Activated naive CD8-positive, alpha-beta T cell treated with anti-CD3 and anti-CD28 coated beads, Interleukin-2, amount 10 ng/mL, durations not matched to agents 7 days and 5 days (primary cell): ENCODE measurements at places on chromosomes 2 and 18.

DNA sequence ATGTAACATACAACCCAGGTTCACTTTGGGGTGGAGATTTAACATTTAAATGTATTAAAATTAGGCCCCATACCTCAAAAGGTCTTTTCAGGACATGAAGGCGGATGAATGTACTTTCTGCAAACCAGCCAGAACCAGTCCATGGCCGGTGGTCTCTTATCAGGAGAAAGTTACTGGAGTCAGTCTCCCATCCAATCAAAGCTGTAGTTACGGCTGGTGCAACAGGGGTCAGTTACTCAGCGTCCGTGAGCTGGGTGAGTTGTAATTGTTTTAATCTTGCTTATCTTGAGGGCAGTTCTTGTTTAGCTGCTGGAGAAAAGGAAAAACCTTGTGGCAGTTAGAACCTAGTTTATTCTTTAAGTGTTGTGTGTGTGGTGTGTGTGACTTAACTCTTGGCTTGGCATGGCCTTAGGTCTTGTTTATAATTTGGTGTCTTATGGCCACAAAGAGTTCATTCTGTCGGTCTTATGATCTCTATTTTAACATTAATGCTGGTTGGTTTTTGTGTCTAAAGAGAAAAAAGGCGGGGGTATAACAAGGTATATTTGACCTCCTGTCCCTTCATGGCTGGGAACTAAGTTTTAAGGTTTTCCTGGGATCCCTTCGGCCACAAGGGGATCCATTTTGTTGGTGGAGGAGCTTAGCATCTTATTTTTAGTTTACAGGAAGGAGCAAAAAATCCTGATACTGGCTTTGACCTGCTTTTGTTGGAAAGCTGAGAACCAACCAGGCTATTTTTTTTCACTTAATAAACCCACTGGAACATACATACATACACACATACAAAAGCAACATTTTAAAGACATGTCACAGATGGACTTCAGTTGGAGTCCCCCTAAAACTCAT lies 143.5 kb upstream of the NCK2 start:
- no peak for DNase-seq

- DNase-seq: no peak
These were observed 1640.1 kb upstream of the CELF4 start for GRCh38 chr18:39205565-39206195.

DNA sequence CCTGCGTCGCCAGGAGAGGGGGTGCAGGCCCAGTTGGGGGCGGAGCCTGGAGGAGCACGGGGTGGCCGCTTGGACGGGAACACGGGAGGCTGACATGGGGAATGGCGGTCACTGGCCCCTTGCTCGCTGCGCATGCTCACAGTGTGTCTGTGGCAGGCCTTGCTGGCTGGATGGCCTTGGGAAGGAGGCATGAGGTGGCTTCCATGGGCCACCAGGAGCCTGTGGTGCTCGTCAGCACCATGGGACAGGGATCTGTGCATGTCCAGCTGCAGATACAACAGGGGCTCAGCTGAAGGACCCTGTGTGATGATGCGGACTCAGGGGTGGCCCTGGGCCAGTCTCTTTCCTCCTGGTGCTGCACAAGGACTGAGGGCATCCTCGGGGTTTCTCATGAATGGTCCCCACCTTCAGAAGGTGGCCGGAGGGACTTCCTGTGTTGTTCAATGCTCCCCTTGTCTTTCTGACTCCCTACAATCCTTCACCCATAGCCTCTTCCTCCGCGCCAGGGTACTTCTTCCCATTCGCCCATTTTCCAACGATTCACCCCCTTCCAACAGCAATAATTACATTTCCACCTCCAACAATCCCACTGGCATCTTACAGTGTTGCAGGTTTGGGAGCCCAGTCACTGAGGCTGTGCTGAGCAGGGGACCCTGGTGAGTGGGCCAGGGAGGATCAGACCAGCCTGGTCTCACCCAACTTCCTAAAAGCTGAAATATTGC lies 3.4 kb upstream of the SP140L start:
- no peak for DNase-seq

GRCh38 chr2:163775304-163775703 lies 39.5 kb upstream of the FIGN start:
- no peak for DNase-seq

GRCh38 chr2:99198103-99198841 lies 17.3 kb downstream of the MRPL30 start:
- DNase-seq: no peak

DNA sequence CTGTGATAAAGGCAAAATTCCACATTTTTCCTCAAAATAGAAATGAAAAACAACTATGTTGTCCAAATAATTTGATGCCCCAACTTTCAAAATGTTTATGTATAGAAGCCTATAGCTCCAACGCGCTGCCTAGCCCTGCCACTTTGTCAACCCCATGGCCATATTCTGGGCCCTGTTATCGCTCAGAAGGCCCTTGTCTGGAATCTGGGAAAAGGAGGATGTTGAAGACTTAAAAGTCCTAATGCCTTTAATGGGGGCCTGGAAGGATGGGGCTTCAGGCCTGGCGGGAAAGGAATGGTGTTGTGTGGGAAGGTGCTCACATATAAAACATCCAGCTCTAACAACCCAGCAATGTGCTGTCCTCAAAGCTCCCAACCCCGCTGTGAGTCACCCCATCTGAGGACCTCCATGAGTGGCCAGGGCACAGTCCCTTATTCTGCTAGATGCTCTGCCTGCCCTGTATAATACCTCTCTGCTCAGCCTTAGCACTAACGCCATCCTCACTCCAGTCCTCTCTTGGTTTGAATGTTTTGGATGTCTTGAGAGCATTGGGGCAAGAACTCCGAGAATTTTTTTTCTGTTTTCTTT lies 86.0 kb downstream of the ACSL3 start:
- DNase-seq: no peak

DNA sequence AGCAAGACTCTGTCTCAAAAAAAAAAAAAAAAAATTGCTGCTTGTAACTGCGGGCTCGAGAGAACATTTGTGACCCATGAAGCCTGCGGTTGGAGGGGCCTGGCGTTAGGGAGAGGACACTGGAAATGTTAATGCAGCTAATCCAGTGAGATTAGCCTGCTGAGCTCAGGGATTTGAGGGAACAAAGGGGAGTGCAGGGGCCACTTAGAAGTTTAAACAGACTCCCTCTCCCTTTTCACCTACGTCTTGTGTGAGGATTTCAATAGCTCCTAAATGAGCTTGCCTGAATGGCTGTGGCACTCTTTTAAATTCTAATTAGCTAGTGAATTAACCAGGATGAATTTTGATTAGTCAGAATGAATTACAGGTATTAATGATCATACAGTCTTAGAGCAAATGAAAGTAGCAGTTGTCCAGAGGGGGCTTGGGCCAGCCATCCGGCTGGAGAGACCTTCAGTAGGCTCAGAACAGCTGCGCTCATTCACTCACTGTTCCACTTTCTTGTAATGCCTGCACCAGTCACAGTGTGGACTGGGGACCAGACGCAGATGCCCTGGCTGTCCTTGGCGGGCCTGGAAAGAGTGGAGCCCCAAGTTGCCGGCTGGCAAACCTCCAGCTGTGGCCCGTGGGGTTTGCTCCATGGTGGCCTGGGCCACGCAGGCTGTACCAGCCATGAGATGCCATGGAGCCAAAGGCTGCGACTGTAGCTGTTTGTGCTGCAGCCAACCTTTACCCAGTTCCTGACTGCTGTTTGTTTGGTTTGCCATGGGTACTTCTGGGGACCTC lies 20.8 kb downstream of the LDLRAD4 start:
- peak; percentile 21 for DNase-seq

GRCh38 chr2:14737201-14737600 lies 104.7 kb downstream of the LRATD1 start:
- DNase-seq: no peak

GRCh38 chr2:167964650-167965413 lies 282.6 kb downstream of the STK39 start:
- no peak for DNase-seq

DNA sequence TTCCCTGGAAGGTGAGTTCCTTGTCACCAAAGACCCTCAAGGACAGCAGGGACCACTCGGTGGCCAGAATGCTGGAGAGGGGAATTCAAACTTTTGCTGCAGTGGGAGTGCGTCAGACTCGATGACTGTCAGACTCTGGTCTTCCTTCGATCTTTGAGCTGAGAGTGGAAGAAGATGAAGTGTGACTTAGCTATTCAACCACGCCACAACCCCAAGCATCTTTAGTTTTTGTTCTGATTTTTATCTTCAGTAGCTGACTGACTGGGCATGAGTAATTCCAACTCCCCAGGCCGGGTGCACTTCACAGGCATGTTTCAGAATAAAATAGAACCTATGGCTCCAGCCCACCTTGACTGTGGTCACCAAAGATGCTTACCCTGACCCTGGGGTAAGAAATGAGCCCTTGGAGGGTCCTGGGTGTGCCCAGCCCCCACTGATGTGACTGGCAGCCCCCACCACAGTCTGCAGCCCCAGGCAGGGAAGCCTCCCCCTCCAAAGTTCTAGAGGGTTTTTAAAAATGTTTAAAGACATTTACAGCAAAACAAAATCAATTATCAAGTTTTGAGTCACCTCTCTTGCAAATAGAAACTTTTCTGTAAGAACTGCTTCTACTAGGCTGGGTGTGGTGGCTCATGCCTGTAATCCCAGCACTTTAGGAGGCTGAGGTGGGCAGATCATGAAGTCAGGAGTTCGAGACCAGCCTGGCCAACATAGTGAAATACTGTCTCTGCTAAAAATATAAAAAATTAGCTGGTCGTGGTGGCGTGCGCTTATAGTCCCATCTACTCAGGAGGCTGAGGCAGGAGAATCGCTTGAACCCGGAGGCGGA lies 24.9 kb upstream of the YWHAQ start:
- no peak for DNase-seq

DNA sequence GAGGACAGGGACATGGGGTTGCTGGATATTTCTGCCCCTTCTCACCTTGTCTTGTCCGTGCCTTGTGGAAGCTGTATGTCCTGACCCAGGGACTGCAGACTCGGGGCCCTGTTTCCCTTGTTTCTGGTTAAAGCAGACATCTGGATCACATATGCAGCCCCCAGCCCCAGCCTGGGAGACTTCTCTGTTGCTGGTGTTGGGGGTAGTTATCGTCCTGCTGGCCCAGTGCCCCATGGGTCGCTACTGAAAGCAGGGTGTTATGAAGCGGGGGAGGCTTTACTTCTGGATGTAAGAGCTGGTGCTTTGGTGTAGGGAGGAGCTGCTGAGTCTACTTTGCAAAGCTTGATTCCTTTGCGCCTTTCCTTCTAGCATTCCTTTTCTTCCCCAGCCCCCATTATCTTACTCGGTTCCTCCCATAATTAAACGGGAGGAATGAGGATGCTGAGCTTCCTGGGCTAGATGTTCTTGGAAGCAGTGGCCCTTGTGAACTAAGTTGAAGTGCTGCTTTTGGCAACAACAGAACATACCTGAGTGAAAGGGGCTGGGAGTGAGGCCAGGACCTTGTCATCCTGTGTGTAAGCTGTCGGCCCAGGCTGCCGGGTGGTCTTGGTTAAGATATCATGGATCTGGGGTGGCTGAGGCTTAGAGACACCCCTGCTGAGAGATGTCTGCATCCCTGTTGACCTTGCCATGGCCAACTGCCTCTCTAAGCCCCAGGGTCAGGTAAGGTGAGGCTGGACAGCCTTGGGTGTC lies 3.4 kb downstream of the TET3 start:
- no peak for DNase-seq

GRCh38 chr2:118634876-118635275 lies 212.6 kb downstream of the EN1 start:
- no peak for DNase-seq

GRCh38 chr2:218010140-218010983 lies 7.6 kb upstream of the TNS1 start:
- peak; percentile 68 for DNase-seq

DNA sequence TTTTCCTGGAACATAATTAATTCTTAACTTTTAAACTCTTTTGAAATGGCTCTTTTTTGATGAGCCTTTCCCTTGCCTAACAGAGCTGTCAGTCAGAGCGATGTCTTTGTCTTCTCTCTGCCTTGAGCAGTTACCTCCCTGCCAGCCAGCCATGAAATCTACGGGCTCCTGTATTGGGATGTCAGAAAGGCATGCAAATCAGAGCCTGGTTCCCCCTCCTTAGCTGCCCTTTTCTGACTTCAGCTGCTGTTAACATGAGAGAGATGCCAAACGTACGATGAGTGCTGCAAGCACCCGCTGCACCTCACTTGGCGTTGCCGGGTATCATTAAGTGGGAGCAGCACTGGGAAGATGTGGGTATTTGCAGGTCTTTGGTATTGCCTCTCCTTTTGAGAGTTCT lies 131.4 kb upstream of the BOD1L2 start:
- DNase-seq: no peak

- DNase-seq: peak; percentile 3
These were observed 64.5 kb downstream of the TWIST2 start for GRCh38 chr2:238912228-238912915.

- DNase-seq: no peak
These were observed 327.0 kb downstream of the RAD51AP2 start for GRCh38 chr2:17191223-17191622.

DNA sequence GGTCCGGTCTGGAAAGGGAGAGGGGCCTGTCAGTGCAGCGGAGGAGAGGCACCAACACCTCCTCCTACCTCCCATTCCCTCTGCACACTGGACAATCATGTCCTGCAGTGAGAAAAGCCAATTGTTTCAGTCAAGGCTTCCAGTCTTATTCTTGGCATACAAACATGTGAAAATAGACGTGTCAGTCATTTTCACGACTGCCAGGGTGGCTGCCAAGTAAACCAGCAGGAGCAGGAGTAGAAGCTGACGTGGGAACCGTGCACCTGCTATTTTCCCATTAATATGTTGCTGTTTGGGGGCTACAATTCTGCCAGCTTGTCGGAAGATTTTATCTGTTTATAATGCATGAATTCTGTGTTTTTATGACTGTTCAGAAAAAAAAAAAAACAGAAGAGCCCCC lies 202.3 kb downstream of the SPP2 start:
- DNase-seq: no peak

GRCh38 chr2:224195925-224196571 lies 157.0 kb upstream of the SERPINE2 start:
- no peak for DNase-seq

DNA sequence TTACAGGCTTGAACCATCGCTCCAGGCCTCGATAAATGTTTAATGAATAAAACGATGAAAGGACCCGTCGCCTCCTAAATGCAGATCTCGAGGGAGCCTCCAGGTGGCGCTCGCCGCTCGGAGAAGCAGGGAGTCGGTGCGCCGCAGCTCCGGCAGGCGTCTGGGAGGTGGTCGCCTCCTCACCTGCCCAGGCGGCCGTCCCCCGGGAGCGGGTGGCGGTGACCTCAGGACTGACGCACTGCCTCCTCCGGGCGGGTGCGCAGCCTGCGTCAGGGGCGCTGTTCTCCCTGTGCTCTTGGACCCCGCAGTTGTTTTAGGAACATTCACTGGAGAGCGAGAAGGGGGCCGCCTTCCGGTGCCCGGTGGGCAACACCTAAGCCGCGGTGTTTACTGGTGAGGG lies 38.6 kb upstream of the POLE4 start:
- peak; percentile 83 for DNase-seq

DNA sequence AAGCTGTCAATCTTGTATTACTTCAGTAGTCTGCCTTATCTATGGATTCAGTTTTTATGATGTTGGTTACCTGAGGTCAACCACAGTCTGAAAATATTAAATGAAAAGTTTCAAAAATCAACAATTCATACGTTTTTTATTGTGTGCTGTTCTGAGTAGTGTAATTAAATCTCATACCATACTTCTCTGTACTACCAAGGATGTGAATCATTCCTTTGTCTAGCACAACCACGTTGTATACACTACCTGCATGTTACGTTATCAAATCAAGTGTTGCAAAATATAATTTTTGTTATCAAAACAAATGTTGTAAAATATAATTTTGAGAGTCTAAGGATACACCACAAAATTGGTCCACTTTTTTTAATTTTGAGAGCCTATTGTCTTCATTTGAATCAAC lies 590.2 kb upstream of the SETBP1 start:
- DNase-seq: no peak

- DNase-seq: no peak
These were observed 3.4 kb upstream of the ITGB6 start for GRCh38 chr2:160203422-160203821.

GRCh38 chr18:4847056-4847455 lies 350.0 kb downstream of the AKAIN1 start:
- no peak for DNase-seq
